Esophagus squamous epithelium (tissue), 5 donors: ENCODE measurements at places on chromosomes 5 and 9.

DNA sequence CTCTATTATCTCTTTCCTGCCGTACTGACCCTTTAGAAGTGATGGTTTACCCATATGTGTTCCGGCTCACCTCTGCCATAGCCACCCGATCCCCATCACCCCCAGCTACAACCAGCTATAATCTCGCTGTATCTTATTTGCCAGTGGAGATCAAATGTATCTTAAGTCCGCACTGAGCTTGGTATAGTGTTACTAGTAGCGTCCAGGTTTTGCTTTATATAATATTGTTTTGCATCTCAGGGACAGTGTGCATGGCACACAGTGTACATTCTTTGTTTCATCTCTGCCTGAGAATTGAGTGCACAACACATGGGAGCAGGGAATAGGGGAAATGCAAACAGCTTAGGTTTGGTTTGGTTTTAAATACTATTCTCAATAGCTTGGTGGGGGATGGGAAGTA lies 135.8 kb upstream of the SNX2 start:
- no peak for DNase-seq

DNA sequence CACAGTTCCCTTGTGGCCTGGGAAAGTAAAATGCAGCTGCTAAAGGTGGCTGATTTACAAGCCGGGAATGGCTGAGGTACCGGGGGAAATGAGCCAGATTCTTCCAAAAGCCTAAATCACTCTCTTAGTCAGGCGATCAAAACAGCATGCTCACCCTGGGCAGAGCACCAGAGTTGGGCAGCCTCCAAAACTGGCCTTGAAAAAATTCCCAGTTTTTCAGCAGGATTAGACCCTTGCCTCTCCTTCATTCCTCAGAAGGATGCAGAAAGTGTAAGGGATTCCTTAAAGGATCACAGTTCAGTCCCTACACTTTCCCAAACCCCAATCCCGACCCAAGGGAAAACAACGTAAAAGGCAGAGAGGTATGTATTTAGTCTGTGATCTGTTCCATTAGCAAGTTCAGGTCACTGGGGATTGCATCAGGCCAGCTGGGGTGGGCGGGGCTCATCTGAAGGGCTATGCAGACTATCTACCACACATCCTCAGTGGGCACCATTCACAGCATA lies 16.9 kb downstream of the TMEM174 start:
- no peak for DNase-seq

- no peak for DNase-seq
Measured at GRCh38 chr5:74244406-74244805, 396.1 kb downstream of the ENC1 start.

DNA sequence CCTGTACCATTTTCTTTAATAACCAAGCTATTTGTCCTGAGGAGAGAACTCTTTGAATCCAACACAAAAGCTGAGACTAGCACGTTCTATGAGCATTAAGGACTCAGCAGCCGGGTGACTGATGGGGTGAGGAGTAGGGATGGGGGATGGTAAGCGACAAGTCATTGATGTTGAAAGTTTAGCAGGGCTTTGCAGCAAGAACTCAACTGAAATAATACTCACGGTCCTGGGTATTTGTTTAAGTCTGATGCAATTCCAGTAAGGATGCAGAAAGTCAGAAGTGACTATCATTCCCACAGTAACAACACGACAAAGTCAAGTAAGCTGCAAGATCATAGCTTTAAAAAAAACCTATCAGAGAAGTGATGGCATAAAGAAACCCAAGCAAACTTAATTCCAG lies 131.1 kb downstream of the ACTL7B start:
- DNase-seq, result no peak

GRCh38 chr9:116855881-116856662 lies 169.0 kb downstream of the TRIM32 start:
- DNase-seq, result no peak

DNA sequence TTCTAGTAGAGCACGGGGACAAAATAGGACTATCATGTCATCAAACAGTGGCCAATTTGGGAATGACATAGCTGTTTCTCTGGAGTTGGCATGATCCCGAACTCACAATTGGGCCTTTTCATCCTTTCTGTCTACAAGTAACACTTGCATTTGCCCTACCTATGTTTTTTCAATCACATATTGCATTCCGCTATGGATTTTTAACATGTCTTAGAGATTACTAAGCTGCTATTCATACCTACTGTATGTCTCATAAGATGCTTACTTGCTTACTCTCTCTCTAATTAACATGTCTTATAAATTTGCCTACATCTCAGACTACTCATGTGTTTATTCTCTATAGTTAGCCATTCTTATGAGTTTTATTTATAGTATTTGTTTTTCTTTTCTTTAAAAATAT lies 341.2 kb upstream of the CTNND2 start:
- no peak for DNase-seq
